ENCODE measurements at places on chromosomes 5 and 9.

GRCh38 chr5:62167561-62168057, 138.4 kb upstream of the KIF2A start:
- no peak for DNase-seq

DNA sequence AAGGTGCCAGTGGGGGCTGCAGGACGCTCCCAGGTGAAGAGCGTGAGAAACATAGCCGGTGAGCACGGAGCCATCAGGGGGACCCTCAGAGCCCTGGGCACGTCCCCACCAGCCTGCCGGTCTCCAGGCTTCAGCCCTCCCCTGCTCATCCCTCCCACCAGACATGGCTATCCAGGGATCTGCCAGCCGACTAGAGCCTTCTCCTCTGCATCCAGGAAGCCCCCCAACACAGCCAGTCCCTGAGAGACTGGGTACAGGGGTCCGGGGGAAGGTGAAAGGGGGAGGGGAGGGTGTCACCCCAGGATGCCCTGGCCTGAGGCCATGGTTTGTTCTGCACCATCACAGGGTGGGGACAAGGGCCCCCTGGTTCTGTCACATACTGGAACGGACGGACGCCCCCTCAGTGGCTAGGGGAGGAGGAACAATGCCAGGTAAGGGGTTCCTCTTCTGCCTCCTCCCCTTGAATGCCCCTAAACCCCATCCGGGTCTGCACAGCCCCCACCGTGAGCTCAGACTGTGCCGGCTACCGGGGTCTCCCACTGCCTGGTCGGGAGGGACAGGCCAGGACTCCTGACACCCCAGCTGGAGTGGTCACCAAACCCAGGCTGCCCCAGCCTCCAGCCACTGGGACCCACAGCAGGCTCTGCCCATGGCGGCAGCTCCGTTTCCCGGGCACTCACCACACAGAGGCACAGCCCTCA, 34.3 kb downstream of the NACC2 start:
- DNase-seq, result no peak

DNA sequence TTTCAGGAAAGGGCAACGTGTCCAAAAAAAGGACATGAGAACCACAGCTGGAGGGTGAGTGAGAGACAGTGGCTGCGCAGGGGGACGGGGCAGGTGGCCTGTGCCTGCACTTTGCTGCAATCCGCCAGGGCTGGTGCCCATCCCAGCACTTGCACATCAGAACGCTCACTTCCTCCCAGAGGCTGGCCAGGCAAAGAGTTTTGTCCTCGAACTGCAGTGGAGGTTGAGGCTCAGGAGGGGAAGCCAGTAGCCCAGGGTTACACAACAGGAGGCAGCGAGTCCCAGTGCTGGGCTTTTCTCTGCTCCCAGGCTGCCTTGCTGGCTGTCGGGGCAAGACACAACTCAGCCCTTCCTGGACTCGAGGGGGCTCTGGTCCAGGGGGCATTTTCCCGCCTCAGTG, 33.1 kb downstream of the CRB2 start:
- no peak for DNase-seq

GRCh38 chr9:86790805-86791204, 156.5 kb downstream of the GAS1 start:
- DNase-seq, result no peak

- DNase-seq, result no peak
Measured at GRCh38 chr5:144575736-144576135, 405.1 kb downstream of the KCTD16 start.

DNA sequence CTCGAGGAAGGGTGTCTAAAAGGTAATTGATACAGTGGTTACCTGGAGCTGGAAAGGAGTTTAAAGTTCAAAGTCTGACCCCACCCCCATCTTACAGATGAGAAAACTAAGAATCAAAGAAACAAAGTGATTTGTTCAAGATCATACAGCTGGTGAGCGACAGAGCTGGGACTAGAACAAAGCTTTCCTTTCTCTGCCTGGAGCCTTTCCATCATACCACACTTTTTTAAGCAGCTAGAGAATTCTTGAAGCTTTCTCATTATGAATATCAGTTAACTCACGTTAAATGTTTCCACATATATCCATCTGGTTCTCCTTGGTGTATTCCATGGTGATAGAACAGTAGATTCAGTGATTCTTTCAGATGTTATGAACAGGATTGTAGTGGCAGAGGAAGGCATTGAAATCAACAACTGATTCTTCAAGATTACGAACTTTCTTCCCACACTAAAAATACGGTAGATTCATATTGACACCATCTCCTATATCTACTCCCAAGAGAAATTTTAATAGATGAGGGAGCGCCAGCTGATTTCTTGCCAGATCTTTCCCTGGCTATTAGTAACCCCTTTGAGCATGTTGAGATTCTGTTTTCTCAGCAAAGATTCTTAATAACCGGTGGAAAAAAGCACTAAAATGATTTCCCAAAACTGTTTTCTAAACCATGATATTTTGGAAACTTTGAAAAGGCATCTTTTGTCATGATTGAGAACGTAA, 233.7 kb downstream of the ADAMTSL1 start:
- no peak for DNase-seq

- DNase-seq, result no peak
Measured at GRCh38 chr5:120454094-120454798, 9.9 kb upstream of the PRR16 start.

DNA sequence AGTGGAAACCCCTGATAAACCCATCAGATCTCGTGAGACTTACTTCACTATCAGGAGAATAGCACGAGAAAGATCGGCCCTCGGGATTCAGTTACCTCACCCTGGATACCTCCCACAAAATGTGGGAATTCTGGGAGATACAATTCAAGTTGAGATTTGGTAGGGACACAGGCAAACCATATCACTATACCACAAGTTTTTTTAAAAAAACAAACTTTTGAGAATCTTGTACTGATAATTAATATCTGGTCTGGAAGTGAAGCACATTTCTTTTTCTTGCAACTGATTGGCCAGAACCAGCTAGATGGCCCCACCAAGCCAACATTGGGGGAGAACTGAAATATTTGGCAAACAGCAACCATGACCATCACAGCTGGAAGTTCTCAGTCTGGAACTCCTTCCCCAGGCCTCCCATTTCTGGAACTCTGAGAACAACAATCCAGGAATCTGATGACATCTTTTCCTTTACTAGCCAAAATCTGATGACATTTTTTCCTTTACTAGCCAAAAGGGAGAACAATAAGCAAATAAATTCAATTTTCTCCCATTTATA, 51.8 kb upstream of the CDKN2B start:
- no peak for DNase-seq

DNA sequence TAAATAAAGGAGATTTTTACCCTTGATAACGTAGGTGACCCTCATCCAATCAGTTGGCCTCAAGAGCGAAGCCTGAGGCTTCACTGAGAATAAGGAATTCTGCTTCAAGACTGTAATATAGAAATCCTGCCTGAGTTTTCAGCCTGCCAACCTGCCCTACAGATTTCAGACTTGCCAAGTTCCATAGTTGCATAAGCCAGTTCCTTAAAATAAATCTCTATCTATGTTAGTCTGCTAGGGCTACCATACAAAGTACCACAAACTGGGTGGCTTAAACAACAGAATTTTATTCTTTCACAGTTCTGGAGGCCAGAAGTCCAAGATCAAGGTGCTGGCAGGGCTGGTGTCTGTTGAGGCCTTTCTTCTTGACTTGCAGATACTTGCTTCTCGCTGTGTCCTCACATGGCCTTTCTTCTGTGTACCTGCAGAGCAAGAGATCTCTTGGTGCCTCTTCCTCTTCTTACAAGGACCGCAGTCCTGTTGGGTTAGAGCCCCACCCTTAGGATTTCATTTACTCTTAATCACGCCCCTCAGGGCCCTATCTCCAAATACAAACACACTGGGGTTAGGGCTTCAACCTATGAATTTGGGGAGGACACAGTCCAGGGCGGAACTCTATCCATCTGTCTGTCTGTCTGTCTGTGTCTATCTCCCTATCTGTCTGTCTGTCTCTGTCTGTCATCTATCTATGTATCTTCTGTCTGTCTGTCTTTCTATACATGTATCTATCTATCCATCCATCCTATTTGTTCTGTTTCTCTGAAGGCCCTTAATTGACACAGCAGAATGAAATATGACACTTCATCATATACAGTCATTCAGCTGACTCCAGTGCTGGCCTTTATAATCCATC, 17.0 kb upstream of the CMBL start:
- DNase-seq, result no peak

- no peak for DNase-seq
Measured at GRCh38 chr5:37071901-37072581, 177.1 kb downstream of the CPLANE1 start.

GRCh38 chr5:2204366-2205184, 321.9 kb upstream of the IRX4 start:
- DNase-seq, result no peak

DNA sequence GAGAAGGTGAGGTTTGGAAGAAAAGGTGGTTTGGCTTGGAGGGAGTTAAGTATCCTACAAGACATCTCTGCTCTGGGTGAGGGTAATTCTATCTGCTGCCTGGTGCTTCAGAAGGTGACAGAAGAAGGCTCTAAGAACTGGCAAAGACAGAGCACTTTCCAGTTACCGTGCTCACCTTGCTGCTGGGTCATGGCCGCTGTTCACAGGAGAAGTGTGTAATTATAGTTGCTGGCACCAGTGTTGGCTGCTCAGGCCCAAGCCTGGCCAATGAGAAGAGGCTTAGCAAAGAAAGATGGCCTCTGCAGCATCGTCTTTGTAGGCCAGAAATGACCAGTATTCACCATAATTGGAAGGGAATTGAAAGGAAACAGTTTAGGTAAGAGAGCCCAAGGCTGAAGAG, 37.9 kb upstream of the KLF9 start:
- no peak for DNase-seq

GRCh38 chr9:92141144-92142129, 26.2 kb upstream of the SPTLC1 start:
- peak; percentile 48 for DNase-seq

GRCh38 chr5:8919096-8919495, 626.8 kb downstream of the SEMA5A start:
- DNase-seq, result no peak

DNA sequence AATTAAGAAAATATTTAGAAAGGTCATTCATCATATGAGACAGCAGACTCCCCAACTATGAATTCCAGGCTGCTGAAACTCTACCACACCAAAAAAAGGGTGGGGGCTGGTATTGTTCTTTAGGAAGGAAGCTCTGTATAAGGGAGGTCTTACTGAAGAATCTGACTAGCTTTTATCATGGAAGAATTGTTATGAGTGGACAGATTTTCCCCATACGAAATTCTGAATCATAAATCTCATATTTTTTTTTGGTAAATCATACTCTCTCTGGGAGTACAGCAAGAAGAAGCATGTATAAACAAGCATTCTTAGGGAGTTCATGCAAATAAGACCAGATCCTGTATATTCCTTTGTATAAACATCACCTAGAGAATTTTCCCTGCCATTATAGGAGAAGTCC, 220.0 kb downstream of the SLC12A2 start:
- DNase-seq, result no peak

All from HT-29 (cell line).